Activated CD4-positive, alpha-beta memory T cell treated with anti-CD3 and anti-CD28 coated beads for 36 hours (primary cell): ENCODE measurements at places on chromosomes 1 and 21.

- DNase-seq, result no peak
Measured at GRCh38 chr1:42003433-42003832, 84.7 kb upstream of the HIVEP3 start.

GRCh38 chr1:194071205-194071604 lies 884.8 kb upstream of the B3GALT2 start:
- no peak for DNase-seq

DNA sequence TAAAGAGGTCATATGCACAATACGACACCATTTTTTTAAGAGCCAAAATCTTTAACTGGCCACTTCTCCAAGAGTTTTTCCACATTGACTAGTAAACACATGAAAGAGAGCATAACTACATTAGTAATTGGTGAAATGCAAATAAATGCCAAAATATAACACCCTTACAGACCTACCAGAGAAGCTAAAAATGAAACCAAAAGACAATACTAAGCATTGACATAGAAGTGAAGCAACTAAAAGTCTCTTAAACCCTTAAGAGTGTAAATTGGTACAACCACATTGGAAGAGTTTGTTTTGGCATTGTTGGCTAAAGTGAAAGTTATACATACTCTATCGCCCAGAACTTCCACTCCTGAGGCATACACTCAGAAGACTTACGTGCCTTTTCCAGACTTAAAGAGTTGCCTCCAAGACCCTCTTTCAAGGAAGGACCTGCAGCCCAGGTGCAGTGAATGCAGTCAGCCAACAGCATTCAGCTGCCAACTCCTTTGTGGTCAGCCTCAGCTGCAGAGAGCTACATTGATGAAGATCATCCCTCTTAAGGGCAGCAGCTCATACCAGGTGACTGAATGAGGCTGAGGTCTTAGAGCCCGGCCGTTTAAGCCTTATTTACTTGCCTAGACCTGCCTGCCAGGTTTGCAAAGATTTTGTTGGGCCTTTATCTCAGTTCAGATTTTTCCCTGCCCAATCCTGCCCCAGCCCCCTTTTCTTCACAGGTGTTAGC lies 839.1 kb upstream of the ADGRL2 start:
- no peak for DNase-seq

DNA sequence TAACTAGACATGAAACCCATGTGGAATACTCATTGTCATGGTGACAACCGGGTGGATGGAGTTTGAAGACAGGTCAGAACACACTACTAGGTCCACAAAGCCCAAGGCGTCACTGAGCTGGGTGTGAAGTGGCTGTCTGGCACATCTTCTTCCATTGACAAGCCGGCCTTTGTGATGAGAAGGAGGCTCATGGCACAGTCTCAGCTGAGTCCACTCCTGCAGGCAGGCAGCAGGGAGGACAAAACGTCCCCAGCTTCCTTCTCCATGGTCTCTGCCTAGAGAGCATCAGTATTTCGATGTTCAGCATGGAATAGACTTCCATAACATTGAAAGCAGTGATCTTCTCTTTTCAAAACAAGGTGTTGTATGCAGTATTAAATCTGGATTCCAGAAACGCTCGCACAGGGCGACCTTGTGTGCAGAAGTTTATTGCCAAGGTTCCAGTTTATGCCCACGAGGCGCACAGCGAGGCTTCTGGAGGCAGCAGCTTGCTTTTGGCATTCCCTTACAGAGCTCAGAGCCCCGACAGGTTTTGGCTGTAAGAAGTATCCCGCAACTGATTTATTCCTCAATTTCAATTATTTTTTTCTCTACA lies 104.2 kb downstream of the SIM2 start:
- no peak for DNase-seq

DNA sequence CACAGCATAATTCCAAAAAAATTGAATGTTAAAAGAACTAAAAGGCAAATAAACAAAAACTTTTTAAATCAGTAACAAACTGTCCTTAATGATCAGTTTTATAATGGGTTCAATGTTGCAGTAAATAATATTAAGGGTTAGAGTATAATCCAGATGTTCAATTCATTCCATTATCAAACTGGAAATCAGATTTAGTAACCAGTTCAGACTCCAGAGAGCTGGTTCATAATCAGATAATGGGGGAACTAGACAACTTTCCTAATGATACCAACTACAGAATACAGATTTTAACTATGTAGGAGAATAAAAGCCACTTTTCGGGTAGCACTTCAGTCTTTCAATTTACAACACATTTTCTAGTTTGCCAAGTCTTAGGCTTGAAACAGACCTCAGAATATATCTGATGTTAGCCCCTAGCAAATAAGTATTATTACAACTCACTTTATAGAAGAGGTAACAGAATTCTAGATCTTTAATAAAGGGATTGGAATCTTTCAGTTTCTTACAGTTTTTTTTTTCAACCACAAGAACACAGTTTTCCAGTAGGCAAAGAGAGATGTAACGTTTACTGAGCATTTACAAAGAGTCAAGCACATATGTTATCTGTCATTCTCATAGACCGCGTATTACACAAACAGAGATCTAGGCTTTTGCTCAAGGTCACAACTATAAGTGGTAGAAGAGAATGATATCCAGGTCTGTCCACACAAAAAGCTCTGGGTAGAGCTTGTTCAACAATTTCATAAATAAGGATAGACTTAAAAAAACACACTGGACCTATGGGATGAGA lies 1.9 kb upstream of the DCAF6 start:
- DNase-seq, result no peak

GRCh38 chr21:17191346-17191993 lies 321.4 kb upstream of the CXADR start:
- DNase-seq, result no peak

DNA sequence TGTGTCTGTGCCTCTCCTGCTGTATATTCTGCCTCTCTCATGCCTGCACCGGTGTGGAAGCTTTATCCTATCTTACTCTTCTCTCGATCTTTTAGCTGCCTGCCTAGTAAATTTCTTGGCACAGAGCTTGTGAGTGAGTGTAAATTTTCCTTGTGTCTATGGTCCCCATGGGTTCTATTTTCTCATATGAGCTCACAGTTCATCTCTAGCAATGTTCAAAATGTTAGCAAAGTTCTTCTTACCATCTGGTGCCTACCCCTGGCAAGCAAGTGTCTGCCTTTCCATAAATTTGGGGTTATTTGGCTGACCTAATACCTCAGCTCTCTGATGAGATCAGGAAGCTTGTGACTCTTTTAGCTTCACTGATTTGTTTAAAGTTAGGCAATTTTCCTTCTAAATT lies 572.1 kb upstream of the BRINP3 start:
- no peak for DNase-seq

DNA sequence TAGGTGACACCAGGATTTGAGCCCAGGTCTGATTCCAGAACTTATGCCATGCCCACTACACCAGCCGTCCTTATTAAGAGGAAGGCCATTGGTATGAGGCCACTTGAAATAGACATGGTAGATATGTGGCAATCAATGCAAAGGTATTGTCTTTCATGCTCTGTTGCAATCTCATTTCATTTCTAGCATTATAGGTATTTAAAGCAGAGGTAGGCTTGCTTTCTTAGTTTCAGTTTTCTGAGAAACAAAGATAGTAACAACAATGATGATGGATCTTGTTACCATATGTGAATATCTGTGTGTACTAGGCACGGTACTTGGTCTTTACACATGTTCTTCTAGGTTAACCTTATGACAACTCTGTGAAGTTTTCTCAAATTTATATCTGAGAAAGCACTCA lies 113.1 kb downstream of the FGGY start:
- DNase-seq, result no peak
